ENCODE measurements at places on chromosomes 3 and 15.
A peak's percentile ranks its signal among the peaks of the same experiment; 100 is the strongest.

DNA sequence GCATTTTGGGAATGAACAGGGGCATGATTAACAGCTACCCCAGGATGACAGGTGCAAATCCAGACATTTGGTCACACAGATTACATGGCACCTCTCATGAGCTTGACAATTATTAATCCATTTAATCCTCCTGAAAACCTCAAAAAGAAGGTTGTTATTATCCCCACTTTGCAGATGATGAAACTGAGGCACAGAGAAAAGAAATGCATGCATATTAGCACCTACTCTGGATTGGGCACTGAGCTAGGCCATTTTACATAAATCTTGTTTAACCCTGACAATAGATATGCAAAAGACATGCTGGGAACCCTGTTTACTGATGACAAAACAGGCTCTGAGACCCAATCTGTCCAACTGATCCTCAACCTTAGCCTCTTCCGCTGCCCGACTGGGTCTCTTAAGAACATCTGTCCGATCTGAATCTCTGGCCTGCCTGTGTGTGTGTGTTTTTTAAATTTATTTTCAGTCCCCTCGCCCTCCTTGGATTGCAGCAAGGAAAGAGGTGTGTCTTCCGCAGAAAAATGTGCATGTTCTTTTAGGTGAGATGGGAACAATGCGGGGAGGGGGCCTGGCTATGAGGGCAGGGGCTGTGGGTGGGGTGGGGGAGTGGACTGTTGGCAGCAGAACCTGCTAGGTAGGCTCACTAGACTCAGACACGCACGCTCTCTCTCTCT, 162.5 kb downstream of the WNT7A start:
- no peak for DNase-seq

DNA sequence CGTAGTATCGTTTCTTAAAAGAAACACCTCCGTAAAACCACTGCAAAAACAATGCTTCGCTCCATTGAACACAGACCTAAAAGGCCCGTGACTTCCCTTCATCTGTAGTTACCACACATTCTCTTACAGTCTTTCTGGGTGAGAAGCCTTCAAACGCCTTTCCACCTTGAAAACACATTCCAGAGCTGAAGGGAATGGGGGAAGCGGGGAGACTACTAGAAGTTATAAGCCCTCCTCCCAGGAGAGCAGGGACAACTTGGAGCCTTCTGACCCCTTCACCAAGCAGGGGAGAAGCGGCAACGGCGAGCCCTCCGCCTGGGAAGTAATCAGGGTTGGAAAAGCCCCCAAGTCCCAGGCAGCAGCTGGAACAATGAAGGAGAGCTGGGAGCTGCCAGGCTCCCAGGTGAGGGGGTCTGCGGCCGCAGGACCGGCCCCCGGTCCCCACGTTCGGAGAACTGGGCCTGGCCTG, 461 bp downstream of the SECISBP2L start:
- peak; percentile 55 for DNase-seq

DNA sequence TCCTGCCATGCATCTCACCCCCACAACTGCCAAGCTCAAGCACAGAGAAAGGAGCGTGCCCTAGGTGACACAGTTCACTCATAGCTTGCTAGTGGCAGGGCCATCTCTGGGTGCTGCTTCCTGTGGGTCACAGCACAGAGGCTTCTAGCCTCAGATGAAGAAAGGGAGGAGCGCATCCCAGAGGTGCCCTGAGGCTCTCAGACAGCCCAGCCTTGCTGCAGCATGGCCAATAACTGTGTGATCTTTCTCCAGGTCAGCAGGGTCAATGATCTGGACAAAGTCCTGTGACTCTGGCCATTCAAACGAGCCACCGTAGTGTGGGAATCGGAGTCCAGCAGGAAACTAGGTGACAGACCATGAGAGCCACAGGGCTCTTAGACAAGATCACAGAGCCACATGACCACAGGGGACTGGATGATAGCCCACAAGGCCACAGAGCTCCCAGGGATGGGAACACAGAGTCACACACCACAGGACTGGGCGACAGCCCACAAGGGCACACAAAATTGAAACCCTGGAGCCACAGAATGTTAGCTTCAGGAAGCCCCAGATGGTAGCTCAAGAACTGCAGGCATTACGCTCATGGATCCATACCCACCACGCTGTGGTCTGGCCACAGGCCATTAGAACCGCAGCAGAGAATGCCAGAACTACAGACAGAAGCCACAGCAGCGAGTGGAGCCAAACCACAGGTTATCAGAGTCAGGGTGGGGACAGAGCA, 25.9 kb upstream of the GRIP2 start:
- DNase-seq: no peak

GRCh38 chr15:75213768-75214221, 12.1 kb downstream of the C15orf39 start:
- DNase-seq: no peak

- no peak for DNase-seq
These were observed 31.1 kb downstream of the FBXL22 start for GRCh38 chr15:63628123-63628822.

Measured in left kidney (tissue), 8 donors.